ENCODE measurements at places on chromosomes 4 and X.

GRCh38 chr4:153232768-153233167, 28.5 kb downstream of the TRIM2 start:
- DNase-seq, result no peak

GRCh38 chr4:62455871-62456270, 1255.7 kb downstream of the ADGRL3 start:
- DNase-seq, result no peak

DNA sequence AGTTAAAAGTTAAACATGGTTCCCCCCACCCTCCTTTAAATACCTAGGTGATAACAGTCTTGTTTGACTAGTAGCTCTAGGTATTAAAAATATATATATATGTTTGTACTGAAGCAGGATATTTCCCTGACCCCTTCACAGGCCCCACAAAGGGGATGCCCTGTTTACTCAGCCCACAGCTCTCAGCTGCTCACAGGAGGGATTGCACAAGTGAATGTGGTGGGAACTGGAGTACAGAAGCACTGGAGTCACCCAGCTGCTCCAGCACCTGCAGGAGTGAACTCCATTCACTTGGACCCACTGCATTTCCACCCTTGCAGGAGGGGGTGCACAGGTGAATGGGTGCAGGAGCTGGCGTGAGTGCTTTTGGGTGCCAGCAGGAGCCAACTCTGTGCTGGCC, 99.3 kb upstream of the TLR3 start:
- no peak for DNase-seq

- no peak for DNase-seq
Measured at GRCh38 chrX:154799556-154800348, 5.5 kb downstream of the MPP1 start.

DNA sequence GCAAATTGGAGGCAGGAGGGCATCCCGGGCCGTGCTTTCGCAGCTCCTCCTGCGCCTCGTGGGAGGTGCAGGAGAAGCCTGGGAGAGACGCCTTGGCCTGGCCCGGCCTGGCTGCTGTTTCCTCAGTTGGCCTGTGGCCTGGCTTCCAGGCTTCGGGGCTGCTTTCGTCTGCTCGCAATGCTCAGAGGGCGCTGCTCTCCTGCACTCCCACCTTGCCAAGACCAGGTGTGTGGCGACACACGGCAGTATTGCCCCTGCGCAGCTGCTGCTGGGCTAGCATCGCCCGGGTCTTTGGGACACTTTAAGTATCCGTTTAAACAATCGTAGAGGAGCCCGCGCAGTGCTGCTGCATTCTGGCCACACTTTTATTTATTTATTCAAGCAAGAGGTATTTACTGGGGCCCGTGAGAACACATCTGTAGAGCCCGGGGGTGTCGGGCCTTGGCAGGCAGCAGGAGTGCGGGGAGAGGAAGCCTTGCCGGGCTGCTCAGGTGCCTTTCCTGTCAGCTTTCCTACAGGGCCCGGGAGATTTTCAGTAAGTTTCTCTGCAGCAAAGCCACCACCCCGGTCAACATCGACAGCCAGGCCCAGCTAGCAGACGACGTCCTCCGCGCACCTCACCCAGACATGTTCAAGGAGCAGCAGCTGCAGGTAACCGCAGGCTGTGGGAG, 26.2 kb upstream of the HGFAC start:
- no peak for DNase-seq

DNA sequence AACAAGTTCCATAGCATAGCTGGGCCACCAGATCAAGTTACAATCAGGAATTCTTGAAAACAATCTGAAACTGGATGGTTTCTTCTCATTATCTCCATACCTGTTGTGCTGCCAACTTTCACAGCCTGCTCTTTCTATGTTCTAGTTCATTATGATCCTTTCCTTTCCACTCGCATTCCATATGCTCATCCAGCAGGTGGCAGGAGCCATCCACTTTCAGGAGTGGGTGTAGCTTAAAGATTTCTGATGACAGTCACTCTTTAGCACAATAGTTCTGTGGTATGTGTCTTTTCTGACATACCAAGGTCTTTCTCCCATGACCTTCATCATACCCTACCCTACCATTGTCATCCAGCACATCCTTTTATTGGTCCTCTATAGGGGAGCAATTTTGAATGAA, 46.4 kb downstream of the PAGE2 start:
- peak; percentile 2 for DNase-seq

DNA sequence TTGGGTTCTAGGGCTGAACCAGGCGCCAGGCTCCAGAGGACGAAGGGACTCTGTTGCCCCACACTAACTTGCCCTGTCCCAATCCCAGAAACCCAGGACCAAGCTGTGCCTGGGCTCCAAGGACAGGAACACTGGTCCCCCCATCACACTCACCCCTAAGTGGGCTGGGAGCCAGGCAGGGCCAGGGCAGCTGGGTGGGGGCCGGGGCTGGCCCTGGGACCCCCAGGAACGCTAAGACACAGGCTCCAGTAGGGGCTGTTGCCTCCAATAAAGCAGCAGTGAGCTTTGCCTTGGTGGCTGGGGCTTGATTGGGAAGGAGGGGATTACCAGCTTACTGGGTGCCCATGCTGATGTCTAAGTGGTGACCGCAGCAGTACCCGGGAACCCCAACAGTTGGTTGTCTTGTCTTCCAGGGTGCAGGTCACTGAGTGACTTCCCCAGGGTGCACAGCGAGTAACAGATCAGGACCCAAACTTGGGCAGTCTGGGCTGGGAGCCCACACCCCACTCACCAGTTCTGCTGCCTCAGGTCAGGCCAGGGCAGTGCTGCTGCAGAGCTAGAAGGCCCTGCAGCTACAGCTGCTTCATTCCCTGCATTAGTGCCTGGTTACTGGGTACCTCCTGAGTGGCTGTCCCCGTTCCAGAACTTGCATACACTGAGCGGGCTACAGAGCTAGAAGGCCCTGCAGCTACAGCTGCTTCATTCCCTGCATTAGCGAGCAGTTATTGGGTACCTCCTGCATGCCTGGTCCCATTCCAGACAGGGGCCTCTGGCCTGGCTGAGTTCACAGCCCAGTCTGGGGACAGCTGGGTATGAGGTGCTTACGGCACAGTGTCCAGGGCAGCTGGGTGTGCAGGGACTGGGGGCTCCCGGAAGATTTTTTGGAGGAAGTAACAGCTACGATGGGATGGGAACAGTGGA, 9.4 kb upstream of the ADD1 start:
- DNase-seq, result no peak

- DNase-seq, result no peak
Measured at GRCh38 chr4:104758574-104758973, 263.9 kb upstream of the CXXC4 start.

GRCh38 chrX:54089191-54089590, 44.9 kb upstream of the PHF8 start:
- no peak for DNase-seq

DNA sequence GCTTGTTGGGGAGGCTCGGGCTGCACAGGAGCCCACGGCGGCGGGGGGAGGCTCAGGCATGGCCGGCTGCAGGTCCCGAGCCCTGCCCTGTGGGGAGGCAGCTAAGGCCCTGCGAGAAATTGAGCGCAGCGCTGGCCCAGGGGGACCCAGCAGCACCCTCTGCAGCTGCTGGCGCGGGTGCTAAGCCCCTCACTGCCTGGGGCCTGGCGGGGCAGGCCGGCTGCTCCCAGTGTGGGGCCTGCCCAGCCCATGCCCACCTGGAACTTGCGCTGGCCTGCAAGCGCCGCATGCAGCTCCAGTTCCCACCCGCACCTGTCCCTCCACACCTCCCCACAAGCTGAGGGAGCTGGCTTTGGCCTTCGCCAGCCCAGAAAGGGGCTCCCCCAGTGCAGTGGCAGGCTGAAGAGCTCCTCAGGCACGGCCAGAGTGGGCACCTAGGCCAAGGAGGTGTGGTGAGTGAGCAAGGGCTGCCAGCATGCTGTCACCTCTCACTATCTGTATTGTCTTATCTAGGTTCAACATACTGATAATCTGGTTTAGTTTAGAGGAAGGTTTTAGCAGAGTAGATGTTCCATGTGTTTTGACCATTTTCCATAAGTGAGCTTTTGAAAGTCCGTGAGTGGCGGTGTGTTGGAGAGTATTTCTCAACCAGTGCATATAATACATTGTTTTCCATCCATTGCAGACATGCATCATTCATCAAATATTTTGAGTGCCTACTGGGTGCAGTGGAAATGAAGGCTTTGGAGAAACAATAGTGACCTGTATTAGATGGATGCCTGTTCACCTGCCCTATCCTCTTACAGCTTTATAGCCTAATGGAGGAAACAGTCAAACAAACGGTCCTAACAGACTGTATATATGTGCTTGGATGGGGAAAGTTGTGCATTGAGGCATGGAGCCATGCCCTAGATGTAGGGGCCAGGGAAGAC, 13.1 kb downstream of the PI4K2B start:
- no peak for DNase-seq

- no peak for DNase-seq
Measured at GRCh38 chrX:41870719-41871151, 52.6 kb downstream of the CASK start.

- DNase-seq, result no peak
Measured at GRCh38 chr4:2799971-2800690, 7.2 kb downstream of the SH3BP2 start.

DNA sequence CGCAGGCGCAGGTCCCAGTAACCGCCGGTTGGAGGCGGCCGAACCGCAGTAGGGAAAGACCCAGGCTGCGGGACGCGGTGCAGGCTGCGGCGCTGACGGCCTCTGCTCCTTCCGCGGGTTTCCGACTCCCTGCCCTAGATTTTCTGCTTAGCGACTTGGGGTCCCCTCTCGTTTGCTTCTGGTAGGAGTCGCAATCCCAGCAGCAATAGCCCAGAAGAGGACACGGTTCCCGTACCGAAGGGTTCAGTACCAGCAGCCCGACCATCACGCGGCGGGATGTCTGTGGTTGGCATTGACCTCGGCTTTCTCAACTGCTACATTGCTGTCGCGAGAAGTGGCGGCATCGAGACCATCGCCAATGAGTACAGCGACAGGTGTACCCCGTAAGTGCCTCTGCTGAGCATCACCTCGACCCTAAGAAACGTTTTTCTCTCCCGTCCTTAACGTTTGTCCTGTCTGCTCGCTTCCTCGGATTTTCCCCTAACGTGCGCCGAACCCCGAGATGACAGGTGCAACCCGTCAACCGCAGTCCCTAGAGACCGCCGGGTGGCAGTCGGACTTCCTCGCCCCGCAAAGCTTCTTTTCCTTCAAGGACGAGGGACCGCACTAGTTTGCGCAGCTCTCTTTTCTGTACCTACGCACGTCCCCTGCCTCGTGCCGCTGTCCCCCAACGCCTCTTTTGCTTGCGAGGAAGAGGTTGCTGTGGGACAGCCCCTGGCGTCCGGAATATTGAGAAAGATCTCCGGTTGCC, at the start of gene HSPA4L:
HSPA4L (plus strand) TSS at position 48 of the 751 bp plus-strand sequence; CDS start at position 277, 229 bp downstream.
- DNase-seq, result peak; percentile 58

DNA sequence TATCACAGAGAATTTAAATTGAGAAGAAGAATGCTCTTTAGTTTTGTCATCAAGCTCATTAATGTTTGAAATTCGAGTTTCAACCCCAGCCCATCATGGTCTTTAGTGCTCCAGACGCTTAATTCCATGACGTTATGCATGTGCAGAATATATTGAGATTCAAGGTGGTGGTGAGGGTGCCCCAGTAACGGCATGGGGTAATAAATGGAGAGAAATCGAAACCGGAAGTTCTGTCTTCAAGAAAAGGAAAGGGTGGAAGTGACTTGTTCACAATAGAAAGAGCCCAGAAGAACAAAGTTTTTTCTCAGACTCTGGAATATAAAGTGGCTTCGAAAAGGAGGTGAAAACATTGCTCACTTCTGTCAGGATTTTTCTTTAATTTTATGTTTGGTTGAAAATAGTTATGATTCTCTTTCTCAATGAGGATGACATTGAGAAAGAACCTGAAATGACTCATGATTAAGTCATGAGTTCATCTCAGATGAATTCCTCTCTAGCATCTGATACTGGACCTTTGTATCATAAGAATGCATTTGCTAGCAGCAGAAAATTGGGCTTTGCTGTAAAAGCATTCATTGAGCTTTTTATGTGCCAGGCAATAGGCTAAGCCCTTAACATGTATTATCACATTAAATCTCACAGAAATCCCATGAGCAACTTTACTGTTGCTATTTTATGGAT, 779 bp upstream of the DDX60L start:
- peak; percentile 63 for DNase-seq

DNA sequence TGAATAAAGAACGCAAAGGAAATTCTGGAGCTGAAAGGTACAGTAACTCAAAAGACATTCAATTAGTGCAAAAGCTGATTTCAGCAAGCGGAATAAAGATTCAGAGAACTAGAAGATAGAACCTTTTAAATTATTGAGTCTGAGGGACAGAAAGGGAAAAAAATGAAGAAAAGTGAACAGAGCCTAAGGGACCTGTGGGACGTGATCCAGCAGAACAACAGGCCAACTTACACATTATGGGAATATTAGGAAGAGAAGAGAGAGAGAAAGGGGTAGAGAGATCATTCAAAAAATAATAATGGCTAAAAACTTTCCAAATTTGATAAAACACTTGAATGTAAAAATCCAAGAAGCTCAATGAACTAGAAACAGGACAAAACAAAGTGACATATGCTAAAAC, 17.5 kb upstream of the GPRASP2 start:
- no peak for DNase-seq

DNA sequence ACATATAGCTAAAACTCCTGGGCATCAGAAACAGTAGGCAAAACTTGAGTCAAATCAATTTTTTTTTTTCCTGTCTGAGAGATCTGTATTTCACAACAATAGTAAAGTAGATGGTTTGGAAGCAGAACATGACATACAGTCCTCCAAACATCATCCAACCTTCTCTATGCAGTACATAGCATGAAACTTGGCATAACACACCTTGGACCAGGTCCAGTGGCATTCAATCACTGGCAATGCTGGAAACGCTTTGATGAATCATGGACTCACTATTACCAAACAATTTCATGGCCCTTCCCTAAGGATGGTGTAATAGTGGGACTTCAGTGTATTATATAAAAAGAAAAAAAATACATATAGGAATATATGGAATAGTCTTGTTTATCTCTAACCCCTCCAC, 154.6 kb downstream of the FMR1NB start:
- no peak for DNase-seq

GRCh38 chr4:59855630-59856352, 1344.3 kb upstream of the ADGRL3 start:
- no peak for DNase-seq

GRCh38 chr4:176044589-176044951, 21.1 kb upstream of the WDR17 start:
- DNase-seq, result no peak

GRCh38 chrX:134990801-134991481, at the start of gene SMIM10:
TSS of gene SMIM10 (plus strand) at chrX:134990991. CDS start at chrX:134991096, 105 bp downstream.
- DNase-seq, result peak; percentile 26

GRCh38 chr4:165726831-165727230, 146.2 kb upstream of the TLL1 start:
- no peak for DNase-seq

Measured in naive B cell (primary cell).